Stimulated activated CD4-positive, alpha-beta T cell treated with anti-CD3 and anti-CD28 coated beads, Interleukin-12 subunit alpha, Interleukin-12 subunit beta, amount 100 ng/mL, for 48 hours (primary cell): ENCODE measurements at places on chromosomes 1 and 21.

DNA sequence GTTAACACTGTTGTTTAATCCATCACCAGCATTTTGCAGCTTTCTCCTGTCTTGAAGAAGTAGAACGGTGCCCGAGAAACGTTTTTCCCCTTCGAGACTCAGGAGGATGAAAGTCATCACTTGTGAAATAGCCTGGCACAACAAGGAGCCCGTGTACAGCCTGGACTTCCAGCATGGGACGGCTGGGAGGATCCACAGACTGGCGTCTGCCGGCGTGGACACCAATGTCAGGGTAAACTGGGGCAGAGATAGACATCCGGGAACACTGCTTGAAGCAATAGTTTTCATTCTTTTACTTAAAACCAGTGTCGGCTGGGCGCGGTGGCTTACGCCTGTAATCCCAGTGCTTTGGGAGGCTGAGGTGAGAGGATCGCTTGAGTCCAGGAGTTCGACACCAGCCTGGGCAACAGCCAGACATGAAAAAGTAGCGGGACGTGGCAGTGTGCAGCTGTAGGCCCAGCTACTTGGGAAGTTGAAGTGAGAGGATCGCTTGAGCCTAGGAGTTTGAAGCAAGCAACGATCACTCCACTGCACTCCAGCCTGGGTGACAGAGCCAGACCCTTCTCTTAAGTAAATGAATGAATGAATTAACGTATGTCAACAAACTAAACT, 945 bp downstream of the CHAF1B start:
- no peak for DNase-seq

- no peak for DNase-seq
Measured at GRCh38 chr1:214657299-214657698, 54.3 kb downstream of the CENPF start.

DNA sequence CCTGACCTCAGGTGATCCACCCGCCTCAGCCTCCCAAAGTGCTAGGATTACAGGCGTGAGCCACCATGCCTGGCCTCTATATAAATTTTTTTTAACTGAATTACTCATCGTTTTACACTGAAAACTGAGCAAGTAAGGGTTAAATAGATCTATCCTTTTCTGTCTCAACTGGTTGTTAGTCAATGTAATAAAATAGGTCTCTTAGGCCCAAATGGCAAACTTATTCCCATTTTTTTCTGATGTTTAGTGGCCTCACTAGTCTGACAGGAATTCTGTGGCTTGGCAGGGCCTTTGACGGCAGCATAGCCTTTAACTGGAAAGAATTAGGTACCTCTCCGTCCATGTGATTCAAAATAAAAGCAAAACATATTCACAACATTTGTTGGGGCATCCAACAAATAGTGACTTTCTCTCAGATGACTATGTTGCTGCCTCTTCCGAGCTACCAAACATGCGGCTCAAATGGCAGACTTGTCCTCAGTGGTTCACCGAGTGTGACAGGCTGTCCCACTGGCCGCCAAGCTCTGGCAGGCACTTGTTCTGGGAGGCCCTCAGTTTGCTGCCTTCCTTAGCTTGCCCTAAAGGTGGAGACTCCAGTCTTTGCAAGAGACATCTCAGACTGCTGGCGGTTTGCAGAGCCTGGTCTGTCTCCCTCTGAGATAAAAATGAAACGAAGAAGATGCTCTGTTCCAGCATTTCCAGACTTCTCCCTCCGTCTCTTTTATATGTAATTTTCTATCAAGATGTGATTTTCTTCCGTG, 17.4 kb downstream of the ATP1A4 start:
- no peak for DNase-seq

DNA sequence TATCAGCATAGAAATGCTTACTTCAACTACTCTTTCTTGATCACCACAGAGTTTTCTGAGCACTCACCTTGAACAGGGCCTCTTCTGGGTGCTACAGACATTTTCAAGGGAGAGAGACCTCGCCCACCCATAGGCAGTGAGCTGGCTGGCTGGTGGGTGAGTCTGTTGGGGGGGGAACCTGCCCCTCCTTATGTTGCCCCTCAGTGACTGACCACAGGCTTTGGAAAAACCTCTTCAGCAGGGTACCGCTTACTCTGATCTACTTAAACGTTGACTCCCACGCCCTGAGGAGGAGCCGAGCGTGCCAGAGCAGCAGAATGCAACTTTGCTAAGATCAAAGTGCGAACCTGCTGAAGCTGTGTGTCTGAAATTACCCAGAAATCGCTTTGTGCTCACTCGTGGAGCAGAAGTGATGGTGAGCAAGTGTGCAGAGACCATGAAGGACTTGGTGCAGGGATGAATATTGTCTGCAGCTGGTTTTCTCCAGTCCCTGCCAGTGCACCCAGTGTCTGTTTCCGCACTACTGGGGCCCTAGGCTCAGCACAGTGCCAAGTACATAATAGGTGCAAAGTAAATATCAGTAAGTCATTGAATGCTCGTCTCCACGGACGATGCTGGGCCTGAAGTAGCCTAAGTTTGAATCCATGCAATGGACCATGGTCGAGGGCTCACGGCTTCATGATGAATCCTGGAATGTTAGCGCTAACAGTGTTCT, 158.7 kb upstream of the IRF2BP2 start:
- DNase-seq = no peak

GRCh38 chr1:228270032-228270431, 62.2 kb downstream of the OBSCN start:
- no peak for DNase-seq
